ENCODE measurements at places on chromosomes 2 and 18.

DNA sequence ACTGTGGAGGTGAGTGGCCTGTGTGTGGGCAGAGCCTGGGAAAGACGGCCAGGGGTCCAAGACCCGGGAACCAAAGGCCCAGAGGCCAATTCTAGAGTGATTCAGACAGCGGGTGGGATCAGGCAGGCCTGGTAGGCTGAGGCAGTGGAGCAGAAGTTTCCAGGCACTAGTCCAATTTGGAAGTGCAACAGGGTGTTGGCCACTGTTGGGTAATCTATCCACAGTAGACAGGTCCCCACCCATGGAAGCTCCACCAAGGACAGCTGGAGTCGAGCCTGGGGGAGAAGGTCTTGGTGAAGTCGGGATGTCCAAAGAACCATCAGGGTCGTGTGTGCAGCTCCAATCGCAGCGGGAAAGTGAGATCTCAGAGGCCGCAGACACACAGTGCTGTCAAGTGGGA, 125.8 kb upstream of the COPS8 start:
- DNase-seq = no peak

- DNase-seq = no peak
Measured at GRCh38 chr18:76376668-76377358, 118.2 kb downstream of the ZNF516 start.

GRCh38 chr2:170409164-170409535, 231.2 kb downstream of the MYO3B start:
- DNase-seq = peak; percentile 76

DNA sequence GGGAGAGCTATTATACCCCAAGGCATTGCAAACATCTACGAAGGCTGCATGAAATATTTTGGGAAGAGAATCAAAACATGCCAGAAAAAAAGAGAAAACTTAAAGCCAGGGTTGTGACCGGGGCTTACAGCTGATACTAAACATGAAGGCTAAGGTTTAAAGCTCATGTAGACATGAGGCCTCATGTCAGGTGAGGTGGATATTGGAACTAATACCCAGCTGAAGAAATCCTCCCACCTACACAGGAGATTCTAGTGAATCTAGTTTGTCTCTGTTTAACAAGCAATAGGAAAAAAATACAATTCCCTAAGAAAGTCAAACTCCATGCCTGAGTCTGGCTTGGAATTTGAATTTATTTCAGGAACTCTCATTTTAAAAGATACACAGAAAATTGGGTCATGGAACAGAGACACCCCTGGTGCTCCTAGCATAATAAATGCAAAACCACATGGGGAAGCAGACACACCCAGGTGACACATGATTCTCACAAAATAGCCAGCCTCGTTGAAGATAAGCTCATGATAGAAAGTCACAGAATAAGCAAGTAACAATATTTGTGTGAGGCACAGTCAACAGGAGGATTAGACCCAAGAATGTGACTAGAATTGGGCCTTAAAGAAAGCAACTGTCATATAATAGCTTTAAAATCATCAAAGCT, 42.2 kb downstream of the UPP2 start:
- no peak for DNase-seq

GRCh38 chr2:3516831-3517230, 2.5 kb downstream of the ADI1 start:
- no peak for DNase-seq

GRCh38 chr2:206154197-206154596, 5.0 kb downstream of the NDUFS1 start:
- no peak for DNase-seq

DNA sequence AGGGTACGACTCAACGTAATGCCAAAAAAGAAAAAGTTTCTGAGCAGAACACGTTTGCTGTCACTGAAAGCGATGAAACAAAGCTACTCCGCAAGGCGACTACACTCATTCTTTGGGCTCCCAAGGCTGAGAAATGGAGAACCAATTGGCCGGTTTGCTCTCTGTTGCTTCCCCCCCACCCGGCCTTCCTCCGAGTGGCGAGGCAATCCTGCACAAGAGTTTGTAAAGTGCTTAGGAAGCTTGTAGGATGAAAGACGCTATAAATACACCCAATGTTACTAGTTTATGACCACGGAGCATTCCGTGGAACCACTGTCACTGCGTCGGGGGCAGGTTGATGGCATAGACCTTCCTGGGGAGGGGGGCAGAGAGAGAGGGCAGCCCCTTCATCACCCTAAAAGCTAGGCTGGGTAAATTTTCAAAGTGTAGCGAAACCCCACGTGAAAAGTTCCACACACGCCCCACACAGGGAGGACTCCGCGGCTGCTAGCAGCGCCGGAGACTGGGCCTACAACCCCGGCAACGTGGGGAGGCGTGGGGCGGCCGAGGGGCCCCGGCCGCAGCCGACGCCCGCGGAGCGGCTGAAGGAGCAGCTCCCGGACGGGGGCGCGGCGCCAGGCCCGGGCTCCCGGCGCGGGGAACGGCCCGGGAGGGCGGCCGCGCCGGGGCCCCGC, 915 bp downstream of the CUL3 start:
- DNase-seq = peak; percentile 43

- DNase-seq = no peak
Measured at GRCh38 chr2:135037831-135038230, 9.4 kb downstream of the MAP3K19 start.

GRCh38 chr2:105796131-105796638, 51.5 kb downstream of the NCK2 start:
- DNase-seq = no peak

- no peak for DNase-seq
Measured at GRCh38 chr2:120589771-120590608, 145.7 kb upstream of the GLI2 start.

GRCh38 chr2:19369341-19369955, 11.0 kb upstream of the OSR1 start:
- DNase-seq = no peak

- no peak for DNase-seq
Measured at GRCh38 chr18:61544178-61544577, 210.9 kb downstream of the CDH20 start.

DNA sequence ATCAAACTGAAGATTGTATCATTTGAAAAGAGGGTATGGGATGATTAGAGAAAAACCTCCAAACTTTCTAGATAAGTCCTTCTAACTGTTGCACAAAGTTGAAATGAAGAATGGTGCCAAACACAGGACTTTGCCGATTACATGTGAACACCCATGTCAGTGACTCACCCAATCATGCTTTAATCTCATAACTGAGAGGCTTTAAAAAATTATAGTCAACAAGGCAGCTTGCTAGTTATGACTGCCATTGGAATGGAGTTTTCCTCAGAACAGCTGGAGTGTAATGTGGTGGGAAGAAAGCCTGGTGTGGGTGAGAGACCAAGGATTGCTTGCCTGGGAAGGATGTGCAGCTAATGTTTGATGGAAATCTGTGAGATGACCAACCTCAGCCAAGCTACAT, 98.2 kb upstream of the ALPP start:
- no peak for DNase-seq

- no peak for DNase-seq
Measured at GRCh38 chr2:8691859-8692437, 10.1 kb downstream of the ID2 start.

- DNase-seq = no peak
Measured at GRCh38 chr2:69242651-69243051, 144.4 kb downstream of the GFPT1 start.

DNA sequence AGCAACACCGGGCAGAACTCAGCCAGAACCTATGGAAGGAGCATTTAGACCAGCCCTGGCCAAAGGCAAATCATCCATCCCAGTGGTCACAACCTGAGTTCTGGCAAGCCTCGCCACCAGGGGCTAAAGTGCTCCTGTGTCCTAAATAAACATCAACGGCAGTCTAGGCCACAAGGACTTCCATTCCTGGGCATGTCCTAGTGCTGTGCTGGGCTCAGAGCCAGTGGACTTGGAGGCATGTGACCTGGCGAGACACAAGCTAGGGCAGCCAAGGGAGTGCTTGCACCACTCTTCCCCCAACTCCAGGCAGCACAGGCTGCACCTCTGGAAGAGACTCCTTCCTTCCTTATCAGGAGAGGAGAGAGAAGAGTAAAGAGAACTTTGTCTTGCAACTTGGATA, 69.0 kb downstream of the ST6GAL2 start:
- peak; percentile 25 for DNase-seq

- no peak for DNase-seq
Measured at GRCh38 chr18:45361125-45361851, 254.0 kb upstream of the SLC14A2 start.

- DNase-seq = peak; percentile 20
Measured at GRCh38 chr18:56696966-56697365, 45.8 kb downstream of the WDR7 start.

DNA sequence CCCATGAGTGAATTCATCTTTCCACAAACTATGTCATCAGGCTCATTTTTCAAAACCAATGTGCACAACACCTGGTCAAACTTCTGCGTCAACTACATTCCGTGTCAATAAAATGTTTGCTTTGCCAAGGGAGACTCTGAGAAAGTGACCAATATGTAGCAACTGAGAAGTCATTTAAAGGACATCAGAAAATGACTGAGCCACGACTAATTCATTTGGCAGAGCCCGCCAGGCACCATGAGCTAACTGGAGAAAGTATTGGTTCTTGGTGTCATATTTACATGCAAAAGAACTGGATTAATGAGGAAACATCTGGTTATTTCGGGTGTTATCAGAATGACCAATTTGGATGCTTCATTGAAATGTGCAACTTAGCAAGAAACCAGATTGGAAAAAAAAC, 7.2 kb downstream of the RND3 start:
- DNase-seq = no peak

GRCh38 chr18:21391074-21391673, 149.1 kb downstream of the GREB1L start:
- no peak for DNase-seq

DNA sequence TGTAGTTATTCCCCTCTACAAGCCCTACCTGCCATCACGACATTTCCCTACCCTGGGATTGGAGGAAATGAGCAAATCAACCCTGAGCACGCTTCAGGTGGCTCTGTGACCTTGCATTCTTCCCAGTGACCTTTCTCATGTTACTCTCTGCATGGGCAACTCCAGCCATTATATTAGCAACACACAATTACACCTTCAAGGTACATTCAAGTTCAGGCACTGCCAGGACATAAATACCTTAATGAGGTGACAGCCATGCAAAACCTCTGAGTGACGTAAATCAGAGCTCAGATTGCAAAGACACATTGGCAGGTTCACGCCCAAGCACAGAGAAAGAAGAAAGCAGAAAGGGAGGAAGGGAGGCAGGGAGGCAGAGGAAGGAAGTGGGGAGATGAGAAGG, 68.7 kb upstream of the ALK start:
- no peak for DNase-seq

- no peak for DNase-seq
Measured at GRCh38 chr2:19569300-19569791, 210.9 kb upstream of the OSR1 start.

DNA sequence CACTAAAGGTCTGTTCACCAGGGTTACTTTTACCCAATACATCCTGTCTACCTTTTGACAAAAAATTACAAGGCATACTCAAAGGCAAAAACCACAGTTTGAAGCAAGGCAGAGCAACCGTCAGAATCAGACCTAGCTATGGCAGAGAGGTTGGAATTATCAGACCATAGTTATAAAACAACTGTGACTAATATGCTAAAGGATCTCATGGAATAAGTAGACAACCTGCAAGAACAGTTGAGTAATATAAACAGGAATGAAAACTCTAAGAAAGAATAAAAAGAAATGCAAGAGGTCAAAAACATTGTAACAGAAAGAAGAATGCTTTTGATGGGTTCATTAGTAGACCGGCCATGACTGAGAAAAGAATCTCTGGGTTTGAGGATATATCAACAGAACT, 318.8 kb upstream of the KCNH7 start:
- DNase-seq = no peak

- no peak for DNase-seq
Measured at GRCh38 chr2:177275040-177275742, 10.7 kb upstream of the NFE2L2 start.

GRCh38 chr18:25446972-25447371, 95.0 kb upstream of the ZNF521 start:
- DNase-seq = no peak

GRCh38 chr2:124149571-124149970, 124.5 kb downstream of the CNTNAP5 start:
- no peak for DNase-seq

- DNase-seq = no peak
Measured at GRCh38 chr18:79136742-79137141, 67.5 kb downstream of the ATP9B start.

- peak; percentile 91 for DNase-seq
Measured at GRCh38 chr2:96407041-96407918, 71.7 kb downstream of the NCAPH start.

DNA sequence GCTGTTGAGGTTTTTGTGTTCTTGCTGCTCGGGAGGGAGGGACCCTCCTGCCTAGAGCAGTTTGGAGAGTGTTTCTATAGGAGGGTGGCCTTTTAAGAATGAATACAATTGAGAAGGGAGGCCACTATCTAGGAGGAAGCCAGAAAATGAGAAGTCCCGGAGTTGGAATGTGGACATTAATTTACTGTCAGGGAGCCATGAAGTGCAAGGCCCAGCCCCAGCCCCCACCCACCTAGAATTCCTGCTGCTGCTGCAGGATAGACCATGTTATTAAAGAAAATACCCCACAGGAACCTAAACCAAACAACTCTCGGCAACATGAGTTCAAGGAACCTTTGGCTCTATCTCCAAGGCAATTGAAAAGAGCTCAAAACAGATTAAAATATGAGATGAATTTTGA, 46.0 kb downstream of the ZBTB7C start:
- no peak for DNase-seq

- no peak for DNase-seq
Measured at GRCh38 chr2:122029456-122029855, 274.0 kb downstream of the TSN start.

- peak; percentile 8 for DNase-seq
Measured at GRCh38 chr2:2877427-2877826, 500.2 kb downstream of the EIPR1 start.

- DNase-seq = no peak
Measured at GRCh38 chr18:62330650-62331049, 5.5 kb downstream of the TNFRSF11A start.

GRCh38 chr2:201643216-201643890, at the start of gene TMEM237:
Gene TMEM237, minus strand, starts transcription at chr2:201643503. Its CDS starts 103 bp downstream, at chr2:201643400.
- DNase-seq = peak; percentile 17

DNA sequence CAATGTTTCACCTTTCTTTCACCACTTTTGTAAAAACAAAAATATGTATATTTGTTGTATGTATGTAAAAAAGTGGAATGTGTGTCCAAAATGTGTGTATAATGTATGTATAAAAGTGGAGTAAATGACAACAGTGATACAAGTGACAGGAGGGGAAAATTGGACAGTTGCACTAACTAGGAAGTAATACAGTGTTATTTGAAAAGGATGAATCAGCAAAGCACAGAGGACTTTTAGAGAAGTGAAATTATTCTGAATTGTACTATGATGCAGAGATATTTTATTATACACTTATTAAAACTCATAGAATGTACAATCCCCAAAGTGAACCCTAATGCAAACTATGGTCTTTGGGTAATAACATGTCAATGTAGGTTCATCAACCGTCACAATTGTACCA, 331.3 kb upstream of the CNTNAP5 start:
- DNase-seq = no peak

GRCh38 chr2:232983669-232984140, 29.4 kb downstream of the NGEF start:
- DNase-seq = no peak

GRCh38 chr2:40430776-40431599, 20.9 kb downstream of the SLC8A1 start:
- DNase-seq = no peak

GRCh38 chr2:66134138-66134701, 300.7 kb upstream of the MEIS1 start:
- no peak for DNase-seq

Data from pons (tissue), 1 donor.